Cortex of kidney (tissue), 1 donor: ENCODE measurements at places on chromosomes 5 and 9.

DNA sequence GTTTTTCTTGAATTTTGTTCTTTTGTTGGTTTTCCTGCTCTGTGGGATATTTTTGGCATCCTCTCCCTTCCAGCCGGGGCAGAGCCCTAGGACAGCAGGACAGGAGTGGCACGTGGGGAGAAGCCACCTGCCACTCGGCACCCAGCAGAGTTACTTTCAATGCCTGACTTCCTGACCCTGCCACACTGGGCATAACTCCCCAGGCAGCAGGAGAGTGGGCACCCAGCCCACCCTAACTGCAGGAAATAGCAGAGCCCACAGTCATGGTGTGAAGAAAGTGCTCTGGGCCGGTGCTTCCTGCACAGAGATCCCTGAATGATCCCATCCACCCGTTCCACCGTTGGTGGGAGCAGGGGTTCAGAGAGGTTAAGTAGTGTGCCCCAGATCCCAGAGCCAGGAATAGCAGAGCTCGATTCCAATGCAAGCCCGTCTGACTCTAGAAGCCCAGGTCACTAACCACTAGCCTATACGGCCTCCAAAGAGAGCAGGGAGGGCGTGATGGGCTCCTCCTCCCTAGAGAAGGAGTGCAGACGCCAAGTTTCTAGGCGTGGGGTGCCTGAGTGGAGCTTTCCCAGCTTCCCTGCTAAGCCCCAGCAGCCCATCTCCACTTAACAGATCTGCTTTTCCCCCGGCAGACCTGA is 8.1 kb upstream of the NUP214 start:
- DNase-seq: no peak

DNA sequence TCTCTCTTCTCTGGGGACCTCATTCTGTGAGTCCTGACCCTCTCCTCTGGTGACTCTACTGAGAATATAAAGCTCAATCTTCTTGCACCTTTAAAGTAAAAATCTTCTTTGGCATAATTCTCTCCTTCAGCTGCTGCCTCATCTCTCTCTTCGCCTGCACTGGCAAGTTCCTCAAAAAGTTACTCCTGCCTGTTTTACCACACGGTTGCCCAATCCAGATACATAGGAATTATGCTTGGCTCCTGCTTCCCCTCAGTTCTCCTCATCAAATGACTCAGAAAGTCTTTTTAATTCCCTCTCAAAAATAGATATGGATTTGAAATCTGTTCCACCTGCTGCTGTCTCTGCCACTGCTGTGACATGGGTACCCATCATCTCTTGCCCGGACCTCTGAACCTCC is 14.4 kb upstream of the HRCT1 start:
- DNase-seq: no peak

- DNase-seq: no peak
Observed at GRCh38 chr5:123671711-123672456, 159.9 kb downstream of the CSNK1G3 start.

DNA sequence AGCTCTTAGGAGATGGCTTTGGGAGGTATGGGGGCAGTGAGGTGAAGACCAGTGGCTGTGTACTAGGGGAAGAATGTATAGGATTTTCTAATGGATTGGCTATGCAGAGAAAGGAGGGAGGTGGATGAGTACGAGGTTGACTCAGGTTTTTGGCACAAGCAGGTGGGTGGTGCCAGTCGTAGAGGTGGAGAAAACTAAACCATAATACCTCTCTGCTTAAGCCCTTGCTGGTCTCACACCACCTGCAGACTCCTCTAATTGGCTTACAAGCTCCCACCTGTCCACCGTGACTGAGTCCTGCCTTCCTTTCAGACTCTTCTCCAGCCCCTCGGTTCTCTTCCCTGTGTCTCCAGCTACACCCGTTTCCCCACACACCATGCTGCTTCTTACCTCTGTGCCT is 521.7 kb upstream of the CLINT1 start:
- DNase-seq: no peak

- no peak for DNase-seq
Observed at GRCh38 chr9:81575956-81576355, 113.4 kb downstream of the TLE1 start.

DNA sequence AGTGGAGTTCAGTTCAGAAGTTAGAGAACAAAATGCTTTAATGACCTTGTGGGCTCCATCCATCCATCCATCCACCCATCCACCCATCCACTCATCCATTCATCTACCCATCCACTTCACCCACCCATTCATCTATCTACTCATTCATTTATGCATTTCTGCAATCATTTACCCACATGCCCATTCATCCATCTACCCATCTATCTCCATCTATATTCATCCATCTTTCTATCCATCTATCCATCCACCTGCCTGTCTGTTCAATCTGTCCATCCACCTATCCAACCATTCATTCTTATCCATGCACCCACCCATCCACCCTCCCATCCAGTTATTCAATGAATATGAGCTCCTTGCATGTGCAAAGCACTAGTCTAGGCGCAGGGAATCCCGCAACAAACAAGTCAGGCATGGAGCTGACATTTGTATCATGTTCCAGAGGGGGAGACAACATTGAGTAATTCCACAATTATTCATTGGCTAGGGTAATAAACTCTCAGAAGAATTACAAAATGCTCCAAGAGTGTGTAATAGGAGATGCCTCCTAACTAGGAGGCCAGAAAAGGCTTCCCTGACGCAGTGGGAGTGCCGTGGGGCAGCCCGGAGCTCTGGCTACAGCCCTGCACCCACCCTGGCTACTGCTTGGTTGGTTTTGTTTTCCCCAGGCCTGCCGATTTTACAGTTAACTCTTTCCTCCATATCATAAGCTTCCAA is 211.2 kb downstream of the NXNL2 start:
- no peak for DNase-seq

- no peak for DNase-seq
Observed at GRCh38 chr5:76082772-76083554, at the start of gene SV2C. Gene SV2C, plus strand, starts transcription at chr5:76083383. Its CDS starts 48,368 bp downstream, at chr5:76131751.

GRCh38 chr9:14301006-14301405 is 12.9 kb downstream of the NFIB start:
- no peak for DNase-seq
